C1 segment of cervical spinal cord (tissue), 14 donors: ENCODE measurements at places on chromosomes 6 and 20.
A peak's percentile ranks its signal among the peaks of the same experiment; 100 is the strongest.

DNA sequence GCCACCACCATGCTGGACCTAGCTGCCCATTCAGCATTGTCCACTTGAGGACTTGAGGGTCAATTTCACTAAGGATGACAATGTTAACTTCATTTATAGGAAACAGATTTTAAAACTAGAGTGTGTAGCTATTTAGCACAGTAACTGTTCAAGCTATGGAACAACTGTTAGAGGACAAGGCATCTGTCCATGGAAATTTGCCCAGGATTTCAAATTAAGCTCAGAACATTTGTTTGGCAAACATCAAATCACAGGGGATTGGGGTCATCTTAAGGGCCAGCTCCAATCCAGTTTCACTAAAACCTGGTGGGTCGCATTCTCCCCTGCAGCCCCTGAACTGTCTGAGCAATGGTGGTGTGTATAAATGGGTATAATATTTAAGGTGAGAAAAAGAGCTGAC is 35.1 kb downstream of the PM20D2 start:
- DNase-seq: no peak

- DNase-seq: no peak
These were observed 26.6 kb downstream of the SLC17A4 start for GRCh38 chr6:25781134-25781533.

DNA sequence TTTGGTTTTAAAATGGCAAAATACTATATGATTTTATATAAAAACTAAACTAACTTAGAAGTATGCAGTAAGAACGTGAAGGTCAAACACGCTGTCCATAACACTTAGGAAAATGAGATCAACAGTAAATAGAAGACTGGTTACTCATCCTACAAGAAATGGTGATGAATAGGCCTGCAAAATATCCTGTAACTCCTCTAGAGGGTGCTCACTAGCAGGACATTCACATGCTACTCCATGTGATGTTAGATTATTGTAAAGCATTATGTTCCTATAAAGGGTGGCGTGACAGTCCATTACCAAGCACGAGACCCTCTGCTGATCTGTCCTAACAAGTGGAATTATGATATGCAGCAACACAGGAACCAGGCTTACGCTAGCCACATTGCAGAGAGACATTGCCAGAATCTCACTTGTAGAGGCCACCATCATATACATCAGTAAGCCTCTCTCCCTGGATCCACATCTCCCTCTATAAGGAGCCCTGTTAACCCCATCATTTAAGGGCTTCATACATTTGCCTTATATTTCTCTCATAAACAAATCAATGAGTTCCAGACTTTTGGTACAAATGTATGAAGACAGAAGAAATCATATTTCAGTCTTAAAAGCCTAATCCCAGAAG is 18.0 kb upstream of the DEFB129 start:
- DNase-seq: no peak

DNA sequence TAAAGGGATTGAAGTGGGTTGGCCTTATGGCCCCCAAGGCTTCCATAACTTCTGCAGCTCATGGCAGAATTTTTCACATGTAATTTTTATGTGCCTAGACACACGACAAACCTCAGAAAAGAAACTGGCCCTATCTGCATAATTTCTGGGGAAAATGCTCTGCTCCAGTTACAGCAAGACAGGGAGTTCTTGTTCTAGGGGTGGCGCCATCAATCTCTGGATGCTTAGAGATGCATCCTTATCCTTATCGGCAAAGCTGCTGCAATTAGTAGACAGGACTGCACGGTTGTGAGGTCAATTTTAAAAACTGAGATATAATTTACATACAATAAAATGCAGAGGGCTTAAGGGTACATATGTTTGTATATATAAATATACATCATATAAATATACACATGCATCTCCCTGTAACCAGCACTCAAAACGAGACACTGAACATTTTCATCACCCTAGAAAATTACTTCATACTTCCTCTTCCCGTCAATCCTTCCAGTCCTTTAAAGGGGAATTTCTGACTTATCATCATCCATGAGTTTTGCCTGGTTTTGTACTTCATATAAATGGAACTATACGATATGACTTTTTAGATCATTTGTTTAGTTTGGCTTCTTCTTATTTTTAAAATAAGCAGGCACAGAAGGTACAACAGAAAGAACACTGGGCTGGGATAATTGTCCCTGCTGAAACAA is 10.2 kb downstream of the ELMO2 start:
- no peak for DNase-seq

DNA sequence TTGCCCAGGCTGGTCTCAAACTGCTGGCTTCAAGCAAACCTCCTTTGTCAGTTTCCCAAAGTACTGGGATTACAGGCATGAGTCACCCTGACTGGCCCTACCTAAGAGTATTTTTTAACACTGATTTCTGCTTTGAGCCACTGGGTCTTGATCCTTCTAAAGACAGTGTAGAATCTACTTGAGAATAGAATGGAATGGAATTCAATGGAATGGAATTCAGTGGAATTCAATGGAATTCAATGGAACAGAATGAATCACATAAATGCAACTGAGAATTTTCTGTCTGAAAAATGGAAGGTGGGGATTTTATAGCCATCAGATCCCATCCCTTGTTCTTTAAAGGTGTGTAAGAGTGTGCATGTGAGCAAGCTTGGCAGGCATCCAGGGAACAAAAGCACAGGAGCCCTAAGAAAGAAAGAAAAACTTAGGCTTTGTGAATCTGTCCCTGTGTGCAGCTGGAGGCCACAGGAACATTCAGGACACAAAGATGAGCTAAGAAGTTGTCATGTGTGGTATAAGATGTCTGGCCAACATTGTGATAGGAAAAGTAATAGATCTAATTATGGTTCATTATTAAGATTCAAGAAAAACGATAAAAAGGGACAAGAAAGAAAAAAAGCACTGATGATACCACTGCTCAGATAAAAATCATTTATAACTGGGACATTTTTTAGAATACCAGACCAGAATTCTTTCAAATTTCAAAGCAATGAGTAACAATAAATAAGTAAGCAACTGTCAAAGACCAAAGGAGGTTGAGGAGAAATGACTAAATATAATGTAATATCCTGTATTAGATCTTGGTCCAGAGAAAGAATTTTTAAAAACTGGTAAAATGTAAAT is 681.0 kb upstream of the GJE1 start:
- no peak for DNase-seq

DNA sequence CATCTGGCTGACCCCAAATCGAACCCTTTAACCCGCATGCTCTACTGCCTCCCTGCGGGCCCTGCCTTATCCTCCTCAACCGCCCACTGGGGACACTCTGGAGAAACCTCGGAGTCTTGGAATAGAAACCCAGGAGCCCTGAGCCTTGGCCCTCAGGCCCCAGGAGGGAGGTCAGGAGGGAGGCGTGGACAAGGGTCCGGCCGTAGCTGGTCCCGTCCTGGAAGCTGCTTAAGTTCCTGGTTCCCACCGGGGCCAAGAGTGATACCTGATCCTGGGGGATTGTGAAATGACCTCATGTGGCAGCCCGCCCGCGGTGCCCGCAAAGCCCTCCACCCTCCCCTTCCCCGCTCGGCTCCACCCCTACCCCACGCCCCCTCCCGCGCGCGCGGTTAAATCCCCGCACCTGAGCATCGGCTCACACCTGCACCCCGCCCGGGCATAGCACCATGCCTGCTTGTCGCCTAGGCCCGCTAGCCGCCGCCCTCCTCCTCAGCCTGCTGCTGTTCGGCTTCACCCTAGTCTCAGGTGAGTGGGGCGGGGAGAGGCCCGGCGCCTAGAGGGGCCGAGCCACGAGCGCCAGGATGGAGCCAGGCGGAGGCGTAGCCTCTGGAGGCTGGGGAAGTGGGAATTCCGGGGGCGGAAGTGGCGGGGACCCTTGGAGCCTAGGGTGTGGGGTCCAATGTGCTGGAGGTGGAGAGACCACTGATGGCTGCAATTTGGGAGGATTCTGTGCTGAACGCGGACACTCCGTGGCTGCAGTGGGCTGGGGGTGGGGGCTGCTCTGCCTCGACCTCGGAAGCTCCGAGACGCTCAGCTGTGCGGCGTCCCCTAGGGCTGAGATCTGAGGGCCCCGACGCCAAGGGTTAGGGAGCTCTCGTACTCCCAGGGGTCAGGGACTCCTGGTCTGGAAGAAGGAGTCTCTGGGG is at the start of gene WFDC2:
Gene WFDC2 (plus strand): TSS at position 418 of the 926 bp plus-strand sequence. CDS start 29 bp downstream, at position 447.
- no peak for DNase-seq

GRCh38 chr6:14228571-14228970 is 111.0 kb downstream of the CD83 start:
- no peak for DNase-seq

GRCh38 chr20:64058536-64058935 is 4.5 kb upstream of the TCEA2 start:
- DNase-seq: no peak

GRCh38 chr20:41609474-41609873 is 8.7 kb downstream of the CHD6 start:
- DNase-seq: no peak

GRCh38 chr6:45586216-45587171 is 208.8 kb upstream of the SUPT3H start:
- DNase-seq: no peak

DNA sequence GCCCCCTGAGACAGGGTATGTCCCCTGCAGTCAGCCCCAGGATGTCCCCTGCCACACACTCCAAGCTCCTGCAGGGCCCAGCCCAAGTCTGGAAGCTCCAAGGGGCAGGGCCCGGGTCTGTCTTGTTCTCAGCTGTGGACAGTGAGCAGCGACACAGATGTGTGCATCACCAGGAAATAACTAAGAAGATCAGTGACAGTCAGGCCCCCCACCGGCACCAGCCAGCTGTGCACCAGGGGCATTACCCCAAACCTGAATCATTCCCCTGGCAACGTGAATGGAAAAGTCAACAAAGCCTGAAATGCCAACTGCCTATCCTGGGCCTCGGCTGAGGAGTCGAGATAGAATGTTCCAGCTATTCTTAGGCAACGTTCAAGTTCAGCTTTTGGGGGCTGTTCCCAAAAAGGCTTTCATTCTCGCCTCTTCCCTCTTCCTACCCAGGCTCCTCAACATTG is 105.0 kb downstream of the PREX1 start:
- no peak for DNase-seq

GRCh38 chr6:15079288-15079817 is 166.5 kb upstream of the JARID2 start:
- no peak for DNase-seq

- DNase-seq: no peak
These were observed 650 bp downstream of the DCBLD1 start for GRCh38 chr6:117483004-117483644.

DNA sequence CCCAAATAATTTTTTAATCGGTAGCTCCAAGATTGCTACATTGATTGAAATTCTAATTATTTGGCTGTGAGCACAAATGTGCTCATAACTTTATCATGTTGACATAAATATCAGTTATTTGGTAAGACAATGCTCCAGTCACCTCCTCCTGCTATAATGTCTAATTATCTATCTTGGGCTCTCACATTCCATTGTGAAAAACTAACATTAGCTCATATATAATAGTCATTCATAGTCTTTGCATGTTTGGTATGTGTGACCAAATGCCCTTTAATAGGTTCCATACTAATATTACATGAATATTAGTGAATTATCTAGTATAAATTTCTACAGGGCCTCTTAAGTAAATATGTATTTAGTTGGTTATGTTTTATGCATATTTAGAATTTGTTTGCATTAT is 185.6 kb upstream of the MCHR2 start:
- no peak for DNase-seq

GRCh38 chr6:94052749-94053148 is 633.4 kb upstream of the EPHA7 start:
- DNase-seq: no peak

- no peak for DNase-seq
These were observed 18.9 kb upstream of the KIF25 start for GRCh38 chr6:167978607-167979006.

GRCh38 chr20:10713161-10713560 is 39.4 kb upstream of the JAG1 start:
- DNase-seq: no peak

DNA sequence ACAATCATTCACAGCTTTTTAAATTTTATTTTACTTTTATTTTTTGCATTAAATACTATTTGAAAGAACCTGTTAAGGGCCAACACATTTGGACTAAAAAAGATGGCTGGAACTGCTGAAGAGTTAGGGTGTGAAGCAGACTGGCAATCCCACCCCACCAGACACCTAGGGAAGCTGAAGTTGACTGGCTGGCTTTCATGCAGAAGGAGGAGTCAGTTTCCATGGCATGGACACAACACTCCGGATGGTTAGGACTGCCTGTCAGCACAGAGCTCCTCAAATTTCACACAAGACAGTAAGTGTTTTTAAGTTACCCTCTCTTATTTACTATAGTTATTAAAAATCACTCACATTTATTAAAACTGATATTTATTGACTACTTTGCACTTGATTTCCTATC is at the start of gene ANKRD66:
Gene ANKRD66 (plus strand): TSS at position 238 of the 400 bp plus-strand sequence. CDS start 5,016 bp downstream, outside the sequence.
- no peak for DNase-seq

- DNase-seq: no peak
These were observed 7.9 kb upstream of the GPRC6A start for GRCh38 chr6:116836606-116837342.

GRCh38 chr6:27275025-27275956 is 27.8 kb downstream of the PRSS16 start:
- DNase-seq: no peak

- no peak for DNase-seq
These were observed 183.7 kb upstream of the CEP162 start for GRCh38 chr6:84411060-84411629.

GRCh38 chr20:37443596-37443995 is 77.5 kb upstream of the NNAT start:
- no peak for DNase-seq

- DNase-seq: no peak
These were observed 697 bp downstream of the PPT2 start for GRCh38 chr6:32154514-32155161.

- no peak for DNase-seq
These were observed 17.8 kb downstream of the AFG1L start for GRCh38 chr6:108312605-108313004.

DNA sequence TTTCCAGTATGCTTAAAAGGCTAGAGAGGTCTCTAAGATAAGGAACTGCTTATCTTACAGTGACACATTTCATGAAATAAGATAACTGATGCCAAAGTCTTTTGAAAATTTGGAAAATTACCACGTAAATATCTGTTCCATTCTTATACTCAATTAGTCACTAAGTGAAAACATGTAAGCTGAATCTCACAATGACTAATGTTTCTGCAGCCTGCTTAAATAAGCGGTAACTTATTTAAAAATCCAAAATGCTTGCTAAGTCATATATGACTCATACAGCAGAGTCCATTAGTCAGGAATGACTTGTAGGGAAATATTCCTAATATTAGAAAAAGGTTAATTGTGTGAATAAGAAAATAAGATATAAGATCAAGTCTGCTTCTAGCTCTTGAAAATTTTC is 27.8 kb upstream of the LGSN start:
- DNase-seq: no peak

- DNase-seq: peak; percentile 51
These were observed 9.5 kb downstream of the CNKSR3 start for GRCh38 chr6:154500769-154501577.

GRCh38 chr6:67615796-67616195 is 1019.3 kb upstream of the ADGRB3 start:
- DNase-seq: no peak

- no peak for DNase-seq
These were observed 79.4 kb downstream of the CHMP4B start for GRCh38 chr20:33890557-33890956.
